ENCODE measurements at places on chromosomes 11 and 22.

- no peak for DNase-seq
Observed at GRCh38 chr11:34585735-34586487, 35.0 kb upstream of the EHF start.

- no peak for DNase-seq
Observed at GRCh38 chr22:20657963-20658362, 116.0 kb upstream of the SERPIND1 start.

DNA sequence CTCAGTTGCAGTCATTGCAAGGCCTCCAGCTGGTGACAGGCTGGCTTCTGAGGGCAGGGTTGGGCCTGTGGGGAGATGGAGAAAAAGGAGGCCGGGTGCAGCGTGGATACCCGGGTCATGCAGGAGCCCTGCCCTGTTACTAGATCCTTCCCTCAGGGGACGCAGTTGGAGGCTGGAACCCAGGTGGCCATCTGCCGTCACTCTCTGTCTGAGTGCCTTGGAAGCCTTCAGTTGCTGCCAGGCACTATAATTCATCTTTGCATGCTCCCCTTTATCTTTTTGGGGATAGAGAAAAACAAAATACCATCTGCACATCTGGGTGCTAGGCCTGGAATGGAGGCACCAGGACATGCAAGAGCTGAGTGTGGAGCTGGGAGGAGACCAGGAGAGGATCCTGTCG, 82.7 kb downstream of the TP53I11 start:
- no peak for DNase-seq

- no peak for DNase-seq
Observed at GRCh38 chr11:69843529-69843921, 24.3 kb upstream of the FGF3 start.

- no peak for DNase-seq
Observed at GRCh38 chr11:23573429-23573828, 713.2 kb upstream of the CCDC179 start.

- DNase-seq, result no peak
Observed at GRCh38 chr11:63543711-63544110, 7.1 kb downstream of the PLAAT4 start.

DNA sequence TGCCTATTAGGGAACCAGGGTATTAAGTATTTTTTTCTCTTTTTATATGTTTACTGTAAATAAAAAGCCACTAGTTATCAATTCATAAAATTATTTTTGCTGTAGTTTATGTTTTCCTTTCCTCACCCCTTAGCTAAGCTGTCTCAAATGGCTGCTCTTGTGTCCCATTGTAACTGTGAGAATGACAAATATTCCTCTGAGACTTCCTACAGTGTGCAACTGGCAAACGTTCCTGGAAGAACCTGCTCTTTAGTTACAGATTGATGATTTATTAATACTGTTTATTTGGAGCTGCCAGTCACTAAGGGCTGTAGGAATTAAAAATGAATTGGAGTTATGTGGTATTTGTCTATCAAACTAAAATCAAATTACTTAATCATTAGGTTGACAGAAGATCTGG, 675.4 kb upstream of the ARHGAP42 start:
- DNase-seq, result no peak

- DNase-seq, result no peak
Observed at GRCh38 chr22:33896154-33896553, 24.1 kb downstream of the LARGE1 start.

DNA sequence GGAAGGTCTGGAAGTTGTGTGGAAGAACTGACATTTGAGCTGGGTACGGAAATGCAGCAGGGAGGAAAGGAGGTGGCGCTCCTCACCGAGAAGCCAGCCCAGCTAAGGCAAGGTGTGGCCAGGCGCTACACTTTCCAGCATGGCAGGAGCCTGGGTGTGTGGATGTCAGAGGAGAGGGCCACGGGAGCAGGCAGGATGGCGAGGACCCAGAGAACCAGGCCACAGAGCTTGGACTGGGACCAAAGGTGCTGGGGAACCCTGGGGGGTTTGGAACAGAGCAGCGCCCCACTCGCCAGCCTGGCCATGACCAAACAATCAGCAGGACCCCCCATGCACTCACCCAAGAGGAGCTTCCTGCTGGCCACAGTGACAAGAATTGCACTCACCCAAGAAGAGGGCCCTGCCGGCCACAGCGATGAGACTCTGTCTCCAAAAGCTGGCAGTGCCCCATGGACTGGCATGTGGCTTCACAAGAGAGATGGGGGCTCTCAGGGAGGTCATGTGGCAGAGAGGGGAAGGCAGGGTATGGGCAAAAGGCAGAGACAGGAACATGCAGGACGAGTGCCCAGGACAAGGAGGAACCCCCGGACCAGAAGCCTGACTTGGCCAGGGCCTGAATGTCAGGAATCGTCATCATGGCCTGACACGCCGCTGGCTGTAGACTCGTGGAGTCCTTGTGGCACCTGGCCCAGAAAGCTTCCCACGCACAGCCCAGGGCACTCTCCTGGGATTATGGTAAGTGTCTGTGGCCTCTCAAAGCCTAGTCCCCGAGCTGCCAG, 45.4 kb downstream of the IGF2 start:
- DNase-seq, result no peak

- no peak for DNase-seq
Observed at GRCh38 chr22:19619144-19620009, 94.9 kb upstream of the SEPTIN5 start.

- no peak for DNase-seq
Observed at GRCh38 chr11:116613206-116613875, 159.4 kb downstream of the BUD13 start.

DNA sequence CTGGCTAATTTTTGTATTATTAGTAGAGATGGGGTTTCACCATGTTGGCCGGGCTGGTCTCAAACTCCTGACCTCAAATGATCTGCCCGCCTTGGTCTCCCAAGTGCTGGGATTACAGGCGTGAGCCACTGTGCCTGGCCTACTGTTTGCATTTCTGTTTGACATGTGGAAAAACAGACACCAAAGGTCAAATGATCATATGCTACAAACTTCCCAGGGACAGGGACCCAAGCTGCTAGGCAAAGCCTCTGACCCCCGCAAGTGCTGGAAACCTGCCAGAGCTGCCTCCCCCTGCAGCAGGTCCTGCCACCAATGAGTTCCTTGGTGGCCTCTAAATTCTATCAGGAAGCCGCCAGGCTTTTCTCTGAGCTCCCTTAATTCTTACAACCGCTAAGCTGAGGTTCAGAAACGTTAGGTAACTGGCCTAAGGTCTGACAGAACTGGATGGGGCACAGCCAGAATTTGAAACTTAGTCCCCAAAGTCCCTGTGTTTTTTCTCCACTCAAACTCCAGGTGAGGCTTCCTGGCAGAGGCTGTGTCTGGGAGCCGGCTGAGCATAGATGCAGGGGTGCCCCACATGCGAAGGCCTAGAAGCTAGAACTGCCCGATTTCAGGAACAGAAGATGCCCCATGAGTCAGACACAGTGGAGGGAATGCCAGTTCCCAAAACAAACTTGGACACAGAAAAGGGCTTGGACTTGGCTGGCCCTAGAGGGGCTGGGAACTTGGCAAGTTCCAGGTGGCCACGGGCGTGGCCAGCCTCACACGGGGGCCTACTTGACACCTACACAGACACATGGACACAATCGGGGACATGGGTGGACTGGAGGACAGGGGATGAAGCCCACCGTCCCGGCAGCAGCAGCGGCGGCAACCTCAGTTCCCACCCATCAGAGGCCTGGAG, 7.4 kb downstream of the CSNK1E start:
- no peak for DNase-seq

- no peak for DNase-seq
Observed at GRCh38 chr11:133383689-133384088, 148.6 kb downstream of the OPCML start.

DNA sequence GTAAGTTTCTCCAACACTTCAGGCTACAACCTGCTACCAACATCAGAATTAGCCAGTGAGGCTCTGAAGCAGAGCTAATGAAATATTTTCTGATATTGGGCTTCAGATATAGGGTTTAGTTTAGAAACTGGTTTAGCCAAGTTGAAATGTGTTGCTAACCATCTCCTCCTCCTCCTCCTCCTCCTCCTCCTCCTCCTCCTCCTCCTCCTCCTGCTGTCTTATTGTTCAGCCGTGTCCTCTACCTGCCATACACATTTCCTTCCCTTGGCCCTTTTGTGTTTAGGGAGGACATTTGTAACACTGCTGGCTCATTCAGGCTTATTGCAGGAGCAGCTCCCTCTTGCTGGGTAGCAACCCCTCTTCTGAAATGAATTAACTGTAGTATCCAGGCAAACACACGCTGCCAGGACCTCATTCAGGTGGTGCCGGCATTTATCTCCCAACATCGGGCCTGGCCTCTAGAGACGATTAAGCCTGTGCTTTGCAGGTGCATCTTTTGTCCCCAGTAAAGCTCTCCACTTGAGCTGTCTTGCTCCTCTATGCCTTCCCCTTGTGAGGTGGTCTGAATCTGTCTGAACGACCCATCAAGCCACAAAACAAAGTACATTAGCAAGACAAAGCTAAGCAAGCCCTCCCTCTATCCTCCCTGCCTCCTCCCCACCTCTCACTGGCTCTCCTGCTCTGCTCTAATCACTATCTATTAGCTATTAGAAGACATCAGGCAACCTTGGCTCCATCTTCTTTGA, 82.9 kb downstream of the KCNJ1 start:
- DNase-seq, result no peak

- no peak for DNase-seq
Observed at GRCh38 chr11:99422581-99423427, 402.1 kb downstream of the CNTN5 start.

GRCh38 chr22:27207907-27208306, 550.5 kb downstream of the MIAT start:
- DNase-seq, result no peak

GRCh38 chr22:44146088-44146861, 34.5 kb upstream of the PARVG start:
- DNase-seq, result no peak

DNA sequence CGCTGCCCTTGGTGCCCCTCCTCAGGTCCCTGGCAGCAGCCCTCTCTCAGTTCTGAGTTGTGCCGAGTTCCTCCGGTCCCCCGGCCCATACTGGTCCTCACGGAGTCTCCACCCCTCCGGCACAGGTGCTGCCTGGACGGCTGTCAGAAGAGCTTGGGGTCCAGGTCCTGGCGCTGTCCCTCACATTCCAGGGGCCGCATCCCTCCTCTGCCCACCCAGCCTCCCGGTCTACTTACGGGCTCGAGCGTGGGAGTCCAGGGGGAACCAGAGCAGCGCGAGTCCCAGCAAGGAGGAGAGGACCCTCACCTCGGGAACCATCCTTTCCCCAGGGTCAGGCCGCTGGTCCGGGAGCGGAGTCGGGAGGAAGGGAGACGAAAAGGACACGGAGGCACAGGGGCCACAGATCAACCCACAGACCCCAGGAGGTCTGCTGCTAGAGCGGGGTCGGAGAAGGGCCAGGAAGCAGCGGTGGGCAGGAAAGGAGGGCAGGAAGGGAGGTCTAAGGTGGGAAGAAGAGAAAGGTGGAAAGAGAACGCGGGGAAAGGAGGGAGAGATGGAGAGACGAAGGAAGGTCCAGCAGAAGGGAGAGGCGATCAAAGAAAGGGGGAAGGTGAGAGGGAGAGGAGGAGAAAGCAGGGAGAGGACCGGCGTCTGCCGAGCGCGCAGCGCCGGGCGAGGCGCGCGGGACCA, 510 bp downstream of the CHRDL2 start:
- no peak for DNase-seq

- no peak for DNase-seq
Observed at GRCh38 chr11:4381901-4382300, 11.6 kb downstream of the TRIM21 start.

DNA sequence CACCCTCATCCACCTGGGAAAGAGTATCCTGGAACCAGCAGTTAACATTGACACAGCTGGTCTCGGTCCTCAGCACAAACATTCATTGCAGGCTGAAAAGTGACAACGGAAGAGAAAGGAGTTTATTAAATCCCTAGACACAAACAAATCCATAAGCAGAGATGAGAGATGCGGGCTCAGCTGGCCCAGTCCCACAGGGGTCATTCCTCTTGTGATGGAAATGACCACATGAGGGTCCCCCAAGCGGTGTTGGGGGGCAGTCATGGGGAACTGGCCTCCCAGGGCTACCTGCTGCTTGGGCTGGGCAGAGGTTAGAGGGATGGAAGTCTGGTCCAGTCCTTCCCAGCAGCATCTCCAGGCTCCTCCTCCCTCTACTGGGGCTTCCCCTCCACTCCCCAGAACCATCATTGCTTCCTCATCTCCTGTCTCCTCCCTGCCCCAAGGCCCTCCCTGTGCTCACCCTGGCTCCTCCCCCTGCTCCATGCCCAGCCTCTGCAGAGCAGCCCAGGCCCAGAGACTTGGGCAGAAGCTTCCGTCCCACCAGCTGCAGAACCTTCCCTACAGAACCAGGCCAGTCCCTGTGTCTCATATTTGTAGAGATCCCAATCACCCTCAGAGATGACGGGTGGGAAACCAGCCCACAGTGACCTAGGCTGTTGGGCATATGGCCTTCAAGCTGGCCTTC, 5.4 kb upstream of the IGLL5 start:
- DNase-seq, result no peak

DNA sequence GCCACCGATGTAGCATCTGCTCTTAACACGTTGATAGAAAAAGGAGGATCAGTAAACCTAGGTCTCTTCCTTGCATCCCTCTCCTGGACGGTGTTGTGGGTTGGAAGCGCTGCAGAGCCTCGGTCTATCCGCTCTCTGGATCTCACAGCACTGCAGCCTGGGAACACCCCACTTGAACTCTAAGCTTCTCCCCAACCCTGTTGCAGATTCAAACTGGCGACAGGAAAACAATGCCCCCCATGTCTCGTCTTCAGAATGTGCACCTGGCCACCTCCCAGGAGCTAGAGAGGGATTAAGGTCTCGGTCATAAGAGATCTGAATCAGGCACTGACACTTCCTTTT, 454 bp downstream of the TMEM218 start:
- no peak for DNase-seq

DNA sequence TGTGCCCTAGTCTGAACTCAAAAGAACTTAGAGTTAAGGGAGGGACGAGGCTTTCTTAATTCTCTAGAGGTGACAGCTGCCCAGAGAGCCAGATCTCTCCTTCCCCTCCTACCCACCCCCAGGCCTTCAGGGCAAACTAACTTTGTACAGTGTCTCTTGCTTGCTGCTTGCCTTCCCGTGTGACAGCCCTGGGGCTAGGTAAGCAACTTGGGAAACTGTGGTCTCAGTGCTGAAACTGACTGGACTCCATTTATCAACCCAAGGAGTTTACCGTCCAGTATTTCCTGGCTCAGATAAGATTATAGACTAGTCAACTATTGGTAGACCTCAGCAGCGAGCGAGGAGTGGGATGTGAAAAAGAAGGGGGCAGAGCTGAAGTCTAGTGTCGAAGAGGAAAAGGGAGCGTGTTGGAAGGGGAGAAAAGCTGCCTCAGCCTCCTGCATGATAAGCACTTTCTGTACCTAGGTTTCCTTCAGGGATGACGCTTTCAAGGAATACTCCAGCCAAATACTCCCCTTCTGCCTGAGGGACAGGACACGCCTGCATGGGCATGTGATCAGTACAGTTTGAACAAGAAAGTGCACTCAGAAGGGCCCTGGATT, 43.3 kb upstream of the WEE1 start:
- DNase-seq, result no peak
